ENCODE measurements at places on chromosomes 5 and 9.

DNA sequence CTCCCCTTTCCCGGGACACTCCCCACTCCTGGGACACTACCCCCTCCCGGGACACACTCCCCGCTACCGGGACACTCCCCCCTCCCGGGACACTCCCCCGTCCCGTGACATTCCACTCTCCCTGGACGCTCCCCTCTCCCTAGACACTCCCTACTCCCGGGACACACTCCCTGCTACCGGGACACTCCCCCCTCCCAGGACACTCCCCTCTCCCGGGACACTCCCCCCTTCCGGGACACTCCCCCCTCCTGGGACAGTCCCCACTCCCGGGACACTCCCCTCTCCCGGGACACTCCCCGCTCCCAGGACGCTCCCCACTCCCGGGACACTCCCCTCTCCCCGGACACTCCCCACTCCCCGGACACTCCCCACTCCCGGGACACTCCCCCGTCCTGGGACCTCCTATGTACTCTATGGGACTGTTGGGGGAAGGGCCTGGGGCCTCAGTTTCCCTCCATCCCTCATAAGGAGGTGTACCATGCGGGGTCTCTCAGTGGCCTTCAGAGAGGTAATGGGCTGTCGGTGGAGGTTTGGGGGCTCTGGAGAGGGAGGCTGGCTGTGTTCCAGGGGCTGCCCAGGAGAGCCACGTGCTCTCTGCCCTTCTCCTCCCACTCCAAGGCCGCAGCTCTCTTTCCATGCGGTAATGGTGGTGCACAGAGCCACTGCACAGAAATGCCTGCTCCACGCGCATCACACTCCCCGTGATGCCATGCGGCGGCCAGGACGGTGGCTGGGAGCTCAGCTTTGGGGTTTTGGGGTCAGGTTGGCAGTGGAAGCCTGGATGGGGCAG, 96.2 kb downstream of the RXRA start:
- DNase-seq, result no peak

DNA sequence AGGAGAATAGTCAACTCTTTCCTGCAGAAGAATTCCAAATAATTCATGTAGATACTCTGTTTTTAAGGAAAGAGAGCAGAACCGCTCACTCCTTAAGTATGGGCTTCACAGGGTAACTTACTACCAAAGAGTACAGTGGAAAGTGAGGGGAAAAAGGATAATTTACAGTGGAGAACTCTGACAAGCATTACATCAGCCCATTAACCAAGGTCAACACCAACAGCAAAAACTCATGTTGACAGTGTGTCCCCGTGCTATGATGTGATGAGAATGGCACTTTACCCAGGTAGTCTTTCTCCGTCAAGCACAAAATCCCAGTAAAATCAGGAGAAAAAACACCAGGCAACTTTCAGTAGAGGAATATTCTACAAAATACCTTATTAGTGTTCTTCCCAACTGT, 104.3 kb downstream of the ADCY2 start:
- DNase-seq, result no peak

DNA sequence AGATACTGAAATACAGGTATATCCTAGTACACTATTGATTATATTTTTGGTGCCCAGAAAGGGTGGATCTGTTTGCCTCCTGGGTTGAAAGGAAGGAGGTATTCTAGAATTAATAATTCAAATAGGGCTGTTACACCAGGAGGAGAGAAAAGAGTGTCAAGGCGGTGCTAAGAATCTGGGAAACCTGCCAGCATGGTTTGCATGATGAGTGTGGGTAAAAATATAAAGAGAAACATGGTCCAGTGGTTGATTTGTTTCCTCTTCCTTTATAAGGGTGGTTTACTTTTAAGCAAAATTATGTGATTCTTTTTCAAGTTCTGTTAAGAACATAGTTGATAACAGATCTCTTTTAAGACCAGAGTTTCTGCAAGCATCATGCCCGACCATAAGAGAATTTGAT, 69.4 kb upstream of the NFIB start:
- no peak for DNase-seq

GRCh38 chr5:35736280-35736679, 118.6 kb downstream of the SPEF2 start:
- no peak for DNase-seq

GRCh38 chr9:33697171-33697570, 98.2 kb upstream of the PRSS3 start:
- no peak for DNase-seq

GRCh38 chr5:172458976-172459782, 4.9 kb upstream of the SH3PXD2B start:
- DNase-seq, result no peak

GRCh38 chr5:83701886-83702285, 18.8 kb downstream of the HAPLN1 start:
- DNase-seq, result no peak

Data from NCI-H1436 treated with DMSO at 0.1 percent for 48 hours (cell line).